ENCODE measurements at places on chromosomes 11 and 22. TPM values are rescaled to one million over a fixed set of nuclear protein-coding genes. Genes with fewer than 3 reads are reported as not detected.

- DNase-seq = no peak
Measured at GRCh38 chr22:24981656-24982055, 29.1 kb downstream of the KIAA1671 start.

NPTXR gene
- total RNA-seq = 1.1 TPM

LAYN gene
- 6.3 TPM for total RNA-seq

MRGPRX2 gene
- total RNA-seq = 0.86 TPM

DNA sequence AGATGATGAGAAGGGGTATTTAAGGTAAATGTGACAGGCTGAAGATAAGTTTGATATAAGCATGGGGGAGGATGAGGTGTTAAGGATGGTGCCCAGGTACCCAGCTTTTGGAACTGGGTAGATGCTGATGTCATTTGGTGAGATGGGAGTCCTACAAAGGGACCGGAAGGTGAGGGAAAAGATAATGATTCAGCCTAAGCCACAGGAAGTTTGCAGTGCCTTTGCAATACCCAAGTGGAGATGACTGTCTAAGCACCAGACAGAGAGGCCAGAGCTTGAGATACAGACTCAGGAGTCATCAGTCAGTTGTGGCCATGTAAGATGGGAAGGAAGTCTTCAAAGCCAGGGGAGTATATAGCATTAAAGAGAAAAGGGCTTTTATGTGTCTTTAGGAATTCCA, 30.0 kb upstream of the SMCO4 start:
- DNase-seq = no peak

DNA sequence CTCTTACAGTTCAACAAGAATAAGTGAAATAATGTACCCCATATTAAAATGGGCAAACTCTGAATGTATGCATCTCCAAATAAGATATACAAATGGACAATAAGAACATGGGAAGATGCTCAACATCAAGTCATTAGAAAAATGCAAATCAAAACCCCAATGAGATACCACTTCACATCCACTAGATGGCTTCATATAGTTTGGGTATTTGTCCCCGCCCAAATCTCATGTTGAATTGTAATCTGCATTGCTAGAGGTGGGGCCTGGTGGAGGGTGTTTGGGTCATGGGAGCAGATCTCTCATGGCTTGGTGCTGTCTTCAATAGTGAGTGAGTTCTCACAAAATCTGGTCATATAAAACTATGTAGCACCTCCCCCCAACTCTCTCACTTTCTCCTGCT, 5.7 kb downstream of the MPZL2 start:
- no peak for DNase-seq

API5 gene
- 130 TPM for total RNA-seq

GRCh38 chr11:120078397-120078796, 59.5 kb downstream of the TRIM29 start:
- no peak for DNase-seq

DNA sequence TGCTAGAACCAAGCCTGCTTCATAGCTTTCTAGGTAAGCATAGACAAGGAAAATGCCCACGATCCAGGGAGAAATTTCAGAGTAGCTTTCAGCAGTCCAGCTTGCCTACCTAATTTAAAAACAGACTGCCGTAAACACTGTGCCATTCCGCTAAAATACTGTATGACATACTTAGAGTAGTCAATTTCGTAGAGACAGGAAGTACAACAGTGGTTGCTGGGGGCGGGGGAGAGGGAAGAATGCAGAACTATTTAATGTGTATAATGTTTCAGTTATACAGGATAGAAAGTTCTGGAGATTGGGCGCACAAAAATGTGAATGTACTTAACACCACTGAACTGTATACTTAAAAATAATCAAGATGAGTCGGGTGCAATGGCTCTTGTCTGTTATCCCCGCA, 56.7 kb downstream of the C11orf58 start:
- DNase-seq = no peak

KCNK7 gene
- total RNA-seq = 0.66 TPM

DNA sequence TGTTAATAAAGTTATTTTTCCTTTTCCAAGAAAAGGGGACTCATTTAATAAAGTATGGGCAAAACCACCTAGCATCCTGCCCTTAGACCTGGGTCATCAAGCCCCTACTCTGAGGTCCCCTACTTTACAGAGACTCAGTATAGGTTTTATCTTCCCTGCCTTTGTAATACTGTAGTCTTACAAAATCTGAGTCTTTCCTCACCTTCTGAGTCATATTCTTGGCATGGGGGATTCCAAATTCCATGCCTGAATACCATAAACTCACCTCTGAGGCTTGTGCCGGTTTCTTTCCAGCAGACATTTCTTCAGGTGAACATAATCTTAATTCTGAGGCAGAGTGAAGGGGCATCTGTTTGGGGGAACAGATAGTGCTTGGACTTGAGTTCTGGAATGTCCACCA, 282.5 kb downstream of the KCNA4 start:
- DNase-seq = no peak

DNA sequence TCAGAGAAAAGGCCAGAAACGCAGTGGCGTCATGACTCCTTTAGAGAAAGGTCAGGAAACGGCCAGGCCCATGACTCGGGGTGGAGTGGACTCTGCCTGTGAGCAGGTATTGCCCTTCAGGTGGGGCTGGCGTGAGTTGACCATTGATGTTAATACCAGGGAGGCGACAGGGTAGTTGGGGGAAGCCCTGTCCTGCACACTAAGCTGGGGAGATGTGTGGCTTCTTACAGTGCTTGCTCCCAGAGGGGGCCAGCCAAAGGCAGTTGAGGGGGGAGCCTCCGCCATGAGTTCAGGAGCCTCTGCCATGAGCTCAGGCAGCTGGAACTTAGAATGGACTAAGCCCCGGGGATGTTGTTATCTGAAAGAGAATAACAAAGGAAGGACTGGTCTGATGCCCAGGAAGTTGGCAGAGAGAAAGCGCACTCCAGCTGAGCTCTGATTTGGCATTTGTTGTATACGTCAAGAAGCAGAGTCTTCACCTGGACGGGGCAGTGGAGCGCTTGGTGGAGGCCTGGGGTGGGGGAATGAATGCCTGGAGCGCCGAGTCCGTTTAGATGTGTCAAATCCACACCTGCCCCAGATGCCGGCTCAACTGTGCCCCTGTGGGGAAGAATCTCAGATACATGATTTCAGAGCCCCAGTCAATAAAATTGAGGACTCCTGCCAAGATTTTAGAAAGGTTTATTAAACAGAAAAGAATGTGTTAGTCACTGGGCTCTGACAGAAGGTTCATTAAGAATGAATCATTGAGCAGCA, 222.5 kb downstream of the TBC1D22A start:
- DNase-seq = no peak

DNA sequence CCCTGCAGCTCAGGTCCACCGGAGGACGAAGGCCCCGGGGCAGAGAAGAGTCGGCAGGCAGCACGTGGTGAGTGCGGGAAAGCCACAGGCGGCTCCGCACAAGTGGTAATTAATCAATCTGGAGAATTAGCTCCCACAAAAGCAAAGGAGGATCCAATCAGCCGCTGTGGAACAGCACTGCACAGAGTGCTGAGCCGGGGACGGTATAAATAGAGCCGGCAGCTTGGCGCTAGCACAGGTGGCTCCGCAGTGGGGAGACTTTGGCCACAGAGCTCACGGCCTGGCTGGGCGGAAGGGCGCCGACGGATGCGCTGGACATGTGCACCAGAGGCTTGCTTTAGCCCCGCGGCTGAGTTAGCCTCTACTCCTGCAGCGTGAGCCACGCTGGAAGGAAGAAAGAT, 48.9 kb downstream of the IGSF9B start:
- no peak for DNase-seq
